Osteoblast (primary cell): ENCODE measurements at places on chromosomes 16 and 17. TPM values are rescaled to one million over a fixed set of nuclear protein-coding genes. Genes with fewer than 3 reads are reported as not detected.

- DNase-seq = no peak
Observed at GRCh38 chr16:15757630-15758251, 99.1 kb downstream of the MYH11 start.

DNA sequence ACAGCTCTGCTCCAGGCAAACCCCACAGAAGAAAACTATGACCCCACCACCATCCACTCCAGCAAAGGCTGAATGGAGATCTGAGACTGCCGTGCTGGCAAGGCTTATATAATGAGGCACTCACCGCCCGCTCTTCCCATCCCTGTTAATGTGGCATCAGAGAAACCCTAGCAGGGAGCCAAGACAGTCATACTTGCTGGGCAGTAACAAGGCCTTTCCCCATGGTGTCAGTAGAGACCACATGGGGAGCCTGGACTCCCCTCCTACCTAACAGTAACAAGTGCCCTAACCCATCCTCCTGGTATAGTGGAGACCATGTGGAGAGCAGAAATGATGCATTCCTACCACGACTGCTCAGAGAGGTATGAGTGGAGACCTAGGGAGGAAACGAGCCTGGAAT lies 235.2 kb downstream of the C16orf78 start:
- no peak for DNase-seq

- no peak for DNase-seq
Observed at GRCh38 chr17:80749611-80750010, 205.0 kb downstream of the RPTOR start.

DNA sequence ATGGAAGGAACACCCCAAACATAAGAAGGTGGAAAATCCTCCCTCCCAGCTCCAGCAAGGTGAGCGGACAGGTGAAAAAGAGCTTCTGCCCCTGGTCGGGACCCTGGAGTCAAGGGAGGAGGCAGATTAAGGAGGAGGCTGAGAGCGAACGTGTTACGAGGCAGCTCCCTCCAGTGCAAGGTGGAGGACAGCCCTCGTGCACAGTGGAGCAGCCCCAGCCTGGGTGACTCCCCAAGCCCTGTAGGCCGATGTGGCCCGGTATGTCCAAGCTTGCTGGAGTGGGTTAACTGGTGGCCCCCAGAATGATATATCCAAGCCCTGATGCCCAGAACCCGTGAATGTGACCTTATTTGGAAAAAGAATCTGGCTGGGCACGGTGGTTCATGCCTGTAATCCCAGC lies 15.5 kb upstream of the CRISPLD2 start:
- DNase-seq = no peak

DNA sequence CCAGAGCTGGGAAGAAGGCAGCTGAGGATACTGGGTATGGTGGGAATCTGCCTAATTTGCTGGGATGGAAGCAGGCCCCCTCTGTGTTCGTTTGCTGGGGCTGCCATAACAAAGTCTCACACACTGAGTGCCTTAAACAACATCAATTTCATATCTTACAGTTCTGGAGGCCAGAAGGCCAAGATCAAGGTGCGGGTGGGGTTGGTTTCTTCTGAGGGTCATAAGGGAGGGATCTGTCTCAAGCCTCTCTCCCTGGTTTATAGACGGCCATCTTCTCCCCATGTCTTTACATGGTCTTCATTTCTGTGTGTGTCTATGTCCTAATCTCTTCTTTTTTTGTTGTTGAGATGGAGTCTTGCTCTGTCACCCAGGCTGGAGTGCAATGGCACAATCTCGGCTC lies 35.8 kb downstream of the GDE1 start:
- DNase-seq = no peak

- no peak for DNase-seq
Observed at GRCh38 chr17:16980061-16980460, 8.1 kb upstream of the TNFRSF13B start.

SLC12A3 gene
- not detected in 2 replicates for total RNA-seq

CCL14 gene
- total RNA-seq = not detected in 2 replicates

CD79B gene
- 0.36 and 0.59 TPM in 2 replicates for total RNA-seq
